ENCODE measurements at places on chromosomes 6 and 20. TPM values are rescaled to one million over a fixed set of nuclear protein-coding genes. Genes with fewer than 3 reads are reported as not detected.

Gene SYNDIG1
- not detected for total RNA-seq

Gene PHACTR2
- 18.8 TPM for total RNA-seq

Gene SLC4A11
- total RNA-seq = 2.9 TPM

Gene HEY2
- total RNA-seq = not detected

Gene TBPL1
- total RNA-seq = 51.4 TPM
